NCI-H524 (cell line): ENCODE measurements at places on chromosomes 2 and 18.

- no peak for DNase-seq
Measured at GRCh38 chr2:218890369-218890768, 9.7 kb downstream of the WNT10A start.

GRCh38 chr2:152557273-152557888 is 159.9 kb downstream of the PRPF40A start:
- no peak for DNase-seq

DNA sequence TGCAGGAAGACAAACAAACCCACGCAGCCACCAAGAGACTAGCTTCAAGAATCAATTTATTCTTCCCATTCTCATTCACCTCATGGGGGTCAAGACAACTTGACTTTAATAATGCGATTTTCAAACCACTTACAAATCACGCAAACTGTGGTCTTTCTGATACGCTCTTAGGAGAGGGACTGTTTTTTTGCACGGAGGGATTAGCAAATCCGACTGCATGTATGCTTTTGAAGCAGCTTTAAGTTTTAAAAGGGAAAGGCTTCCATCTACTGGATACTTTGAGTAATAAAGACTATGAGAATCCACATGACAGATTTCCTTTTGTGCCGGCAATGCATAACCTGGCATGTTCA is 322.9 kb upstream of the KCNJ3 start:
- peak; percentile 81 for DNase-seq

- DNase-seq: peak; percentile 87
Measured at GRCh38 chr2:11437602-11438001, 28.4 kb downstream of the E2F6 start.

- no peak for DNase-seq
Measured at GRCh38 chr2:201774546-201774945, 6.2 kb downstream of the ALS2 start.

GRCh38 chr18:70256994-70257393 is 31.9 kb upstream of the SOCS6 start:
- DNase-seq: no peak

- no peak for DNase-seq
Measured at GRCh38 chr2:223060201-223060825, 8.3 kb downstream of the KCNE4 start.

GRCh38 chr2:241193271-241193670 is 4.8 kb downstream of the ANO7 start:
- no peak for DNase-seq

- DNase-seq: no peak
Measured at GRCh38 chr2:98842136-98842535, 93.9 kb downstream of the CRACDL start.

GRCh38 chr2:148039783-148040182 is 18.9 kb downstream of the MBD5 start:
- no peak for DNase-seq

GRCh38 chr2:14558335-14558919 is 74.1 kb upstream of the LRATD1 start:
- no peak for DNase-seq

GRCh38 chr18:59308248-59308937 is 10.1 kb downstream of the CPLX4 start:
- DNase-seq: peak; percentile 38

- DNase-seq: no peak
Measured at GRCh38 chr2:43563679-43564078, 32.2 kb downstream of the THADA start.

DNA sequence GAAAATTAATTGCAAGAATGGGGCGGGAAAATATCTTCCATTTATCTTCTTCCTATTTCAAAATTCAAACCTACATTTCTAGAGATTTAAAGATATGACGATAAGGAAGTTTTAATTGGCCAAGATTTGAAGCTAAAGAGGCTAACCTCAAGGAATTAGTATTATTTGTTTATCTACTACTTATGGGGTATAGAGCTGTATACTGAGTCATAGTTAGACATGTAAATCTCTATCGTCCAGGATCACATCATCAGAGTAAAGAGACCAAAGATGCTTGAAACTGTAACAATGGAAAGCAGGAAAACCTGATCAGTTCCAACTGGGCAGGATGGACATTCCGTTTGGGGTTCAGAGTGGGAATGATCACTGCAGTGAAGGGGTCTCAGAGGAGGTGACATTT is 95.2 kb upstream of the KLF7 start:
- DNase-seq: no peak

DNA sequence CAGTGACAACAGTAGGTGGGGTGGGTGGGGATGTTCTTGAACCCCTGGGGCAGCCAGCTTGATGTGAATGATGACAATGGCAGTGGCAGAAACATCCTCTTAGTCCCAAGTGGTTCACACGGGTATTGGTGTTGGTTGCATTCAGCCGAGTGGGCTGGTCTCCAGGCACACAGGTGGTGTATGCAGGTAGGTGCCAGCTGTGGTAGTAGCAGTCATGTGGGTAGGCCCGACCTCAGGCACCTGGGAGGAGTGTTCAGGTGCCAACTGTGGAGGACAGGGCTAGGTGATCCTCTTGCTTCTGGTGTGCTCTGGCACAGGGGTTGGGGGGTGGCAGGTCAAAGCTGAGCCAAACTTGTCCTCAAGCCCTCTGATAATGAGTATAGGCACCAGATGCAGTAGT is 327.6 kb upstream of the CYP26B1 start:
- no peak for DNase-seq

DNA sequence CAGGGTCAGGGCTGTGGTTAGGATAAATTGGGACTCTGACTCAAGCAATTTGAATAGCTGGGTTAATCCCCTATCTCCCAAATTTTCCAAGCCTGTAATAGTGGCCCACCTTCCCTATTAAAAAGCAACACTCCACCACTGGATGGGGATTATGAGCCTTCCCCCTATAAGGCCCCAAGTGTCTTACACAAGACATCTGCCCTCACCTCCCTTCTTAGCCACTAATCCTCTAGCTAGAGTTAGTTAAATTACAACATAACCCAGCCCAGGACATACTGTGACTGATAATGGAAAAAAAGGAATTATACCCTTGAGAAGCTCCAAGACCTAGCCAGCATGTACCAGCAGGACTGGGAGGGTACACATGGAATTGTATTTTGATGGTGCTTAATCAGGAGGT is 190.4 kb downstream of the NRP2 start:
- DNase-seq: peak; percentile 93

DNA sequence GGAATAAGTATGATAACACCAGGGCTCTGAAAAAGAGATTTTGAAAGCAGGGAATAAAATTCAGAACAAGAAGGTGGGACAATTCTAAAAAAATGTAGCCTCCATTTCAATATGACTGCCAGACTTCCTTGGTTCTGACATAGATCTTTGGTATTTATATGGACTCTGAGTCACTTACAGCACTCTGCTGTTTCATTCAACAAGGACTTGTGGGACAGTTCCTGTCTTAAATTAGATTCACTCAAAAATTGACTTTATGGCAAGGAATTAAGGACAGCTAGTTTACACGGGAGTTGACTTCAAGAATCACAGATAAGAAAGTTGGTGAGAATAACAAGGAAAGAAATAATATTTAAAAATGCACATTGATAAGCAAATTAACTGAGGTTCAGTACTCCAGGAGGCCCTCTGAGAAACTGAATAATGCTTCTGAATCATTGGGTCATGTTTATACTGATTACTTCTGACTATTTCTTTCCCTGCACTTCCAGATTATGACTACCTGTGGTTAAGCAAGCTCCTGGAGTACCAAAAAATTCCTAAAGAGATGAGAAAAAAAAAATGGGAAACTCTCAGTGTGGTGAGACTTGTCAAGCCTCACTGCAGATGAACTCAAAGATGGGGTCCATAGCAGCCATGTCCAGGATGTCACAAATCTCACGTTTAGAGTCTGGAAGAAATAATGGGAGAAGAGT is 828.3 kb upstream of the PIK3C3 start:
- DNase-seq: no peak

GRCh38 chr2:120589771-120590608 is 145.7 kb upstream of the GLI2 start:
- no peak for DNase-seq

DNA sequence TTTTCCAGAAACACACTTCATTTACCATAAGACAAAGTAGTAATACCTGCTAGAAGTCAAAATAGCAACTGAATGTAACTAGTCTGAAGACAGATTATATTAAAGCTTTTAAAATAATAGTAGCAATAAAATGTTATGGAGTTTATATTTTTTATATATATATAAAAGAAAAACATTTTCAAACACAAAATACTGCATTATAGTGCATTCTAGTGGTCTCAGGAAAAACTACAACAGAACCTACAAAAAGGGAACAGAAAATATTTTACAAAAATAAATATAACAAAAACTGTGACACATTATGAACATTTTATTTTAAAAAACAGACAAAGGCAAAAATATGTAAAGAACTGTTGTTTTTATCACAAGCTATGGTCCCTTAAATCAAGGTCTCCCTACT is 48.0 kb downstream of the STRN start:
- no peak for DNase-seq

DNA sequence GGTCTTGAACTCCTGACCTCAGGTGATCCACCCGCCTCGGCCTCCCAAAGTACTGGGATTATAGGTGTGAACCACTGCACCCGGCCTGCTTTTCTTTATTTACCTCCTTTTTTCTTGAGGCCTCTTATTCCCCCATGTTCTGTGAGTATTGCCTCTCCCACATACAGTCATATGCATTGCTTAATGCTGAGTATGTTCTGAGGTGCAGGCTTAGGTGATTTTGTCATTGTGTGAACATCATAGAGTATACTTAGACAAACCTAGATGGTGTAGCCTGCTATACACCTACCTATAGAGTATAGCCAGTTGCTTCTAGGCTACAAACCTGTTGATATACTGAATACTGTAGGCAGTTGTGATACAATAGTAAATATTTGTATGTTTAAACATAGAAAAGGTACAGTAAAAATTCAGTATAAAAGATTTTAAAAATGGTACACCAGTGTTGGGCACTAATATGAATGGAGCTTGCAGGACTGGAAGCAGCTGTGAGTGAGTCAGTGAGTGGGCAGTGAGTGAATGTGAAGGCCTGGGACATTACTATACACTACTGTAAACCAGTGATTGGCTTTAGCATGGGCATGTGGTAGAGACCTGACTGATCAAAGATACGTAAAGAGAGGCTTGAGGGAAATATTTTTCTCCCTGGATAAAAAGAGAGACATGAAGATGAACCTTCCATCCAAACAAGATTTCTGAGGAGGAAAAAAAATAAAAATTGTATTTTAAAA is 17.6 kb downstream of the SLC39A10 start:
- DNase-seq: no peak

GRCh38 chr2:8574196-8575037 is 107.4 kb upstream of the ID2 start:
- no peak for DNase-seq

- DNase-seq: no peak
Measured at GRCh38 chr2:5766056-5766455, 73.9 kb downstream of the SOX11 start.

- no peak for DNase-seq
Measured at GRCh38 chr2:231321556-231322334, 73.8 kb upstream of the B3GNT7 start.

DNA sequence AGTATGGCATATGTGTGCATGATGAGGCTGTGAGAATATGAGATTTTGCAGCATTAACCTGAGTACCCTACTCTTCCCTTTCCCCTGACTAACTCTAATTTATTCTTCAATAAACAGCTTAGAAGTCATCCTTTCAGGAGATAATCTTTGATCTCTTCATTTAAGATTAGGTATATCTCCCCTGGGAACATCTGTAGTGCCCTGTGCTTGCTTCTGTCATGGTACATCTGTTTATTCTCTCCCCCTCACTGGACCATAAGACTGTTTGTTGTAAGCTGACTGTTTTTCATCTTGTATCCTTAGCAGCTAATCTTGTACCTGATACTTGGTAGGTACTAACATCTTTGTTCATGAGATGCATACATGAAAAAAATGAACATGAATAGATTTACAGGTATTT is 83.1 kb downstream of the MBD5 start:
- DNase-seq: peak; percentile 89

DNA sequence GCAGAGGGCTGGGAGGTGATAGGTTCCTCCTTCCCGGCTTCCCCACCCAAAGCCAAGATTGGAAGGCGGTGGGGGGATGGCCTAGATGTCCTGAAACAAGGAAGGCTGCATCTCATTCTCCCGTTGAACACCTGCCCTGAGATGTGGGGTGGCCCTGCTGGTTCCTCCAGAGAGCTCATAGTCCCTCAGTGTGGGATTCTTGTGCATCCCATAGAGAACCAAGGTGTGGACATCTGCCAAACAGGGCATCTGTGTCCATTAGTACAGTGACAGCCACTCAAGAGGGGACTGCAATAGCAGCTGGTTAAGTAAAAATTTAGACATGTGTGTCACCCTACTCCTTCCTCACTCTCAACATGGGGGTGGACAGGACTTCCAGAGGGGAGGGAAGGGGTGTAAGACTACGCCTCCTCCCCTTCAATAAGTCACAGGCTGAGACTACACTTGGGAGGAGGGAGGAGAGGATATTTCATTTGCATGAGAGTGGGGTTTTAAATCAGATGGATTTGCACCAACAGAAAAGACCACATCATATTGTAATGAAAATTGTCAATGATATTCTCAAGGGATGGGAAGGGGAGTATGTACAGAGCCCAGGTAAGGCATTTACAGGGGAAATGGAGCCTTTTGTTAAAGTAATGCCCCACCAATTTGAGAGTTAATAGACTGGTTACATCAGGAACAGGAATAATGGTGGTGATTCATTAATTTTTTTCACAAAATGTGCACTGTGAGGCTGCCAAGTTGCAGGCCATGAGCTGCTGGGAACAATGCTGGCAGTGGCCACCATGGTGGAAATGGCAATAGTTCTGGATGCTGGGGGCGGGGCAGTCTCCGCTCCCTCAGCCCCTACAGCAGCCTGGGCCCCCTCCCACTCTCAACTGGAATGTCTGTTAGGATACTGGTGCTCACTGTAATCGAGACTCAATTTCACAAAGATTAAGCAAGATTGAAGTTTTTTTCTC is 80.6 kb downstream of the TEX51 start:
- peak; percentile 83 for DNase-seq

DNA sequence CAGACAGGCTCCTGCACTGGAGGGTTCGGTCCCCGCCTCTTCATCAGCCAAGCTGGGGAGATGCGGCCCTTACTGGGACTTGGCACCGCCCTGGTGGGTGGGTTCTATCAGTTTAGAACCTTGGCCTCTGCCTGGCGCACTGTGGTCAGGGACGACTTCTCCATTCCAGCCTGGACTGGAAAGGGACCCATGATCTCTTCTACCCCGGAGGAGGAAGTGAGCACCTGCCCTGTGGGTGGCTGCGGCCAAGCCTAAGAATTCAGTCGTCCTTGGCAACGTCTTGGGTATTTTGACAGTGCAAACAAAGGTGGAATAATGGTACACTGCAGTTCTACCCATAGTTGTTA is 106.9 kb upstream of the CD302 start:
- no peak for DNase-seq

DNA sequence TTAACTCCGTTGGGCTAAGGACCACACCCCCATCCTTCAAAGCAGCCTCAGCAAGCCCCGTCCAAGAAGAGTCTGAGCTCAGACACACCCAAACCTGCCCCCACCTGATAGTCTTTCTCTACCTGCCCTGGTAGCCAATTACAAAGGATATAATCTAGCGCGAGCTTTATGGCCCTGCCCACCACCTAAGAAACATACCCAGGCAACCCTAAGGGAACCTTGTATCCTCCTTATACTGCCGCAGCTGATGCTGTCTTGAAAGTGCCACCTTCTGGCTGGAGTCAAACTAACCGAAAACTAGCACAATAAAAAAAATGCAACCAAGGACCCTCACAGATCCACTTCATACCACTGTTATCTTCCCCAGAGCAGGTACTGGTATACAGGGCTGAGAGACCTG is 628.3 kb upstream of the REG3G start:
- DNase-seq: no peak
